ENCODE measurements at places on chromosomes 4 and X.
A peak's percentile ranks its signal among the peaks of the same experiment; 100 is the strongest.

- no peak for DNase-seq
Measured at GRCh38 chrX:155718972-155719586, 106.3 kb upstream of the TMLHE start.

DNA sequence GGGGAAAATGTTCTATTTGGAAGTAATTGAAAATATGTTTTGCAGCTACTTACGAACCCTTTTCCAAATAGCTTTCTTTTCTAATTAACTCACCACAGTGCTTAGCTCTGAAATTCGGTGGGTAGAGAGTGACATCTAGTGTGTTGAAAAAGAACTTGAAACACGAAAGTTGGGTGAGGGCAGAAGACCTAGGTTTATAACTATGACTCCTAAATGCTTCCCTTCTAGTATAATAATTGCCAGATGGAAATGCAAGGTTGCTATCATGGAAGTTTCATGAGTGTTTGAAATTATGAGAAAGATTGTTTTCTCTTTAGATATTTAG, 77.3 kb upstream of the NOCT start:
- DNase-seq = no peak

DNA sequence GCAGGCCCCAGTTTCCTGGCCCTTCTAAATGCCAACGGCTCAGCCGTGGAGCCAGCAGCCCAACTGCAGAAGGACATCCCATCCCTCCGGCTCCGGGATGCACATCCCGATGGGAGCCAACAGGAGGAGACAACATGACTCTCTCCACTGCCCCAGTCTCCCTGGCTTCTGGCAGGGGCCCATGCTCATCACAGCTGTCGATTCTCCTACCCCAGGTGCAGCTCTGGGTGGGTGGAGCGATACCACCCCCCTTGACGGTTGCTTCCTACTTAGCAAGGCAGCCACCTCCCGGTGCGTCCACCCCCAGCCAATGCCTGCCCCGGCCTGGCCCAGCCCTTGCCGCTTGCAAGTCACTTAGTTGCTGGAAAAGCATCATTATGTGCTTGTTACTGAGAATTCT, 19.5 kb downstream of the ZNF275 start:
- no peak for DNase-seq

GRCh38 chr4:114163051-114163450, 183.6 kb upstream of the ARSJ start:
- no peak for DNase-seq

DNA sequence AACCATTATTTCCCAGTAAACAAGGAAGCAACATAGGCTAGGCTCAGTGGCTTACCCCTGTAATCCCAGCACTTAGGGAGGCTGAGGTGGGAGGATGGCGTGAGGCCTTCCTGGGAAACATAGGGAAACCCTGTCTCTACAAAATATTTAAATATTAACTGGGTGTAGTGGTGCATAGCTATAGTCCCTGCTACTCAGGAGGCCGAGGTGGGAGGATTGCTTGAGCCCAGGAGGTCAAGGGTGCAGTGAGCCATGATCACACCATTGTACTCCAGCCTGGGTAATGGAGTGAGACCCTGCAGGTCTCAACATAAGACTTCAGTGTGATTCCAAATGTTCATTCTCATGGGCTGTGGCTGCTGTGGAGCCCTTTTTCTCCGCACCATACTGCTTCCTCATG, 34.9 kb downstream of the FHDC1 start:
- no peak for DNase-seq

DNA sequence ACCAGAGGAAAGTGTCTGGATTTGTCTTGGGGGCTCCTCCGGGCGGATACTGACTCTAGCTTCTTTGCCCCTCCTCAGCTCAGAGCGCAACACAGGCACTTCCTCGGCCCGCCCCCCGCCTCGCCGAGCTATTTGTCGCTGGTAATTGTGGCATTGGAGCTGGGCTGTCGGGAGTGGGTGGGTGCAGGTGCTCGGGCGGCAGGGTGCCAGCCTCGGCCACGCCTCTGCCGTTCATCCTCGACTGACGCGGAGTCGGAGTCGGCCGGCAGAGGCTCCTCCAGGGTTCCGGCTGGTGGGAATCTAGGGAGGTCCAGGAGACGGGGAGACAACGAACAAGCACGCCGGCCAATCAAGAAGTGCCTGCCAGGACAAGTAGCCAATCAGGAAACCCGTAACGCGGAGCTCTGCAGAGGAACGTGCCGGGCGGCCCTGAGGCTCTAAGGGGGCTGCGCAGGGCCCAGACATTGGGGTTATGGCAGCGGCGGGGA, 3.9 kb upstream of the SYN1 start:
- DNase-seq = peak; percentile 64

GRCh38 chrX:118115953-118116712, 477 bp downstream of the KLHL13 start:
- peak; percentile 20 for DNase-seq

- no peak for DNase-seq
Measured at GRCh38 chr4:168999809-169000208, 10.2 kb downstream of the CBR4 start.

DNA sequence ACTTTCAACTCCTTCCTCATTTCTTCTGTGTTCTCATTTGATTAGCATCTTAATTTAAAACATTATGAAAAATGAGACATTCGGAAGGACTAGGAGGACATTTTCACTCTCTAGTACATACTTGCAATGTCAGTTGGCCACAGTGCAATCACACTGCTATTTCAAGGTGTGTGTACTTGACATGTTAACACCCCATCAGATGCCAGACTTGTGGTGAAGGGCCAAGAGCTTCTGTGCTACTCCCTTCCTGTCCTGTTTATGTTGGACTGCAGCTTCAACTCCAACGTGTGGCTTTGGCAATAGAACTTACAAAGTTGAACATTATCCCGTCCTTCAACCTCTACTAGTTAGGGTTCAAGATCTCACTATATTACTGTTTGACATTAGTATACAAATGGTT, 221.0 kb downstream of the PALLD start:
- no peak for DNase-seq

- DNase-seq = peak; percentile 26
Measured at GRCh38 chrX:46485897-46486296, 59.3 kb downstream of the ZNF674 start.

GRCh38 chr4:8109406-8110065, 49.1 kb downstream of the ABLIM2 start:
- DNase-seq = no peak

GRCh38 chr4:40536032-40536431, 93.6 kb downstream of the RBM47 start:
- no peak for DNase-seq

- DNase-seq = no peak
Measured at GRCh38 chr4:94947681-94948108, 189.9 kb downstream of the BMPR1B start.

DNA sequence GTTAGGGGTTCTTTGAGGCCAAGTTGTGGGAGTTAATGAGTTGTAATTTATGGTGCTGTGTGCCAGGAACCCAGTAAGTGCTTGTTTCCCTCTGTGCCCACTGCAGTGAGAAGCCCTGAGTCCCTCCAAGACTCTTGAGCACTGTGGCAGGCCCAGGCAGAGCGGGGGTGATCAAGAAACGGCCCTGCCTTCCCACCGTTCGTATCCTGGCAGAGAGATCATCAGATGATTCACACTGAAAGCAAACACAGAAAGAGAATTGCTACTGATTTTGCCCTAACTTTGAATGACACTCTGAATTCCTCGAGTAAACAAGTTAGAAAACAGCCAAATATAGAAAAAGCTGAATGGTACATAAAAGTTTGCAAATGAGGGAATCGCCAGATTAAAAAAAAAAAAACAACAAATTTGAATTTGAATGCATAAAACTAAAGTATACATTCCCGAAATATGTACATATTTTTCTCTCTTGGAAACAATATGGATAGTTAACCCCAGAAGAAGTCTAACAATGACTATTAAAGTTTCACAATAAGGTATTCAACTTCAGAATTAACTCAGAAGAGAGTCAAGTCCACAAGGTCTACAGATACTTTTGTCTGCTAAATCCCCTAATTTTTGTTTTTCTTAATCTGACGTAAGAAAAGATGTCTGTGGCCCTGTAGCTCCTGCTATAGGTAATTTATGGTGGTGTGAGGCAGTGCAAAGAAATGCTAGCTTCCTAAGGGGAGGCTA, 71.8 kb downstream of the AFAP1 start:
- DNase-seq = no peak

GRCh38 chr4:46016306-46016705, 107.5 kb downstream of the GABRG1 start:
- no peak for DNase-seq

DNA sequence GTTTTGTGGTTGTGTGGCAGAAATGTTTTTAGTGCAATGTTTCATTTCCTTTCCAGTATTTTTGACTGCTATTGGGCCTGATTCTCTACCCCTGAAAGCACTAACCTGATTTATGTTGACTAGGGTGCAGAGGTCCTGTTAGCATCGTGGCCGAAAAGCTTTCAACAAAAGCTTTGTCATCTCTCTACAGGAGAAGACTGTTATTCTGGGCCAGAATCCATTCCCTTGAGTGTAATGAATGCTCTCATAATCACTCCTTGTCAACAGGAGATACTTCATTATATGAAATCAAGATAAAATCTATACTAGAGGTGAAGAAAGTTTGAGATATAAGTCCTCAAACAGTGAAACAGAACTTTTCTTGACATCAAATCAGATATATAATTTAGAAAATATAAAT, 195.5 kb downstream of the ZNF330 start:
- no peak for DNase-seq

DNA sequence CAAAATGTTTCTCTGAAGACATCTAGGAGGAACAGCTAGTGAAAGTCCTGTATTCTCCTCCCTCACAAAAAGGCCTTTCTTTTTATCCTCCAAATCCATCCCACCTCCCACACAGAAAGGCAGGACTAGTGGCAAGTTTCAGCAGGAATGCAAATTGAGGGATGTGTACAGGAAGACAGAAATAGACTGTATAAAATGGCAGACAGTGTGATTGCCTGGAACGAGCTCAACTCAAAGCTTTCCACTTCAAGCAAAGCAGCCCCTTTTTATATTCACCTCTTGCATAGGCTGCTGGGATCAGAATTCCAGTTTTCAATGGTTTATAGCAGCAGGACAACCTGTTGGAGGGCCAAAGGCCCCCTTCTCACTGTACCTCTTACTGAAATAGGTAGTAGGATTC, 57.5 kb downstream of the DCX start:
- no peak for DNase-seq

DNA sequence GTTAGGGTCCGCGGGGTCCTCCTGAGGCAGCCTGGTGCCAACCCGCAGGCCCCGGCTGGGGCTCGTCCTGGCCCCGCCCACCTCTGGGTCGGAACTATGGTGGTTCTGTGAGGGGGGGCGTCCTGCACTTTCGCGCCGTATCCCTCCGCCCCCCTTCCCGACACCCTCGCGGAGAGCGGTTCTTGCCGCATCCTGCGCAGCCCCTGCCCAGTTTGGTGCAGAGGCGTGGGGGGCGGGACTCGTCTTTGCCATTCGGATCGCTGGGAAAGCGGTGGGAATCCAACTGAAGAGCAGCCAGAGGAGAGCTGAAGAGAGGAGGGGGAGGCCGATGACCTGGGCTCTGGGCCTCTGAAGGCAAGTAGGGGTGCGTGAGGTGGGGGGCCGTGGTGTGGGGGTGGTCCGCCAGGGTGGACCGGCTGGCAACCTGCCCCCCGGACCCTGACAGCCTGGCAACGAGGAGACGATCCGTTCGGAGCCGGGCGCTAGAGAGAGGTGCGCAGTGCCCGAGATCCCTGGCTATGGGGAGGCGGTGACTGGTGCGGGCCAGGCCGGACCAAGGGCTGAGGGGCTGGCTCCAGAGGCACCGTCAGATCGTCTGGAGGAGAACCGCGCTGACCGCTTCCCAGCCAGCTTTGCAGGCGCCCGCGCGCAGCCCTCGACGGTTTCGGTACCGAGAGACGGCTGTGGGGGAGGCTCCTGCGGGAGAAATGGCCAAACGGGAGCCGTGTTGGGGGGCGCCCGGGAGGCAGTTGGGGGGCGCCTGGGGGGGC, at the start of gene GPRASP1:
TSS of gene GPRASP1 (plus strand) at position 242 of the 770 bp plus-strand sequence. CDS start 2,431 bp downstream, outside the sequence.
- DNase-seq = peak; percentile 55

- DNase-seq = no peak
Measured at GRCh38 chrX:129955682-129956081, 26.8 kb upstream of the BCORL1 start.

DNA sequence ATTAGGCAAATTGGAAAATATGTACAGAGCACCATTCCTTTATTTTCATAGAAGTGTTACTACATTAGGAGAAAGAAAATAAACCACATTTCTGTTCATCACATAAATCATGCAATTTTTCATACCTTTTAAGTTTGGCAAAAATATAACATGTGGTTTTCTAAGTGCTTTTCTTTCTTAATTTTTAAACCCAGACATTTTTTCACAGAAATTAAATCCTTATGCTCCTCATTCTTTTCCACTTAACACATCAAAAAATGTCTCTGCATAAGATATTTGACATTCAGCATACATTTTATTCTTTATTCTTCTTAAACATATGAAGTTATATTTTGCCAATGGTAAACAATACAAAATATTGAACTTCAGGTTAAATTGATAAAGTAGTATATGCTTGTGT, 826.6 kb upstream of the SLIT2 start:
- no peak for DNase-seq

DNA sequence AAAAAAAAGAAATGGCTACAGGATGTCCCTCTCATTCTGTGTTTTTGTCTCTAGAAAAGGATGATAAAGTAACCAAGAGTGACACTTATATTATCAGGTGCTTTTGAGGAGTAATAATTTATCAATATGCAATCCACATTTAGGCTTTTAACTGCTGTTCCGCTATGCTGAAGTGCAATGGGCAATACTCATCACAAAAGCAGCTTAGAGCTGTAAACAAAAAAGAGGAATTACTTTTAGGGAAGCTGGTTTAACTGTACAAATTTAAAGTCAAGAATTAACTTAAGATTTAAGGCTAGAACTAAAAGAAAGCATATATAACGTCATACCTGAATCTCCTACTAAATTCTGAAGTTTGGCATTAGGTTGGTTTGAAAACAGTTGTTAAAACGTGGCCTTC, 93.5 kb upstream of the DDX3X start:
- no peak for DNase-seq

- no peak for DNase-seq
Measured at GRCh38 chr4:179768996-179769395, 2326.8 kb upstream of the AGA start.

DNA sequence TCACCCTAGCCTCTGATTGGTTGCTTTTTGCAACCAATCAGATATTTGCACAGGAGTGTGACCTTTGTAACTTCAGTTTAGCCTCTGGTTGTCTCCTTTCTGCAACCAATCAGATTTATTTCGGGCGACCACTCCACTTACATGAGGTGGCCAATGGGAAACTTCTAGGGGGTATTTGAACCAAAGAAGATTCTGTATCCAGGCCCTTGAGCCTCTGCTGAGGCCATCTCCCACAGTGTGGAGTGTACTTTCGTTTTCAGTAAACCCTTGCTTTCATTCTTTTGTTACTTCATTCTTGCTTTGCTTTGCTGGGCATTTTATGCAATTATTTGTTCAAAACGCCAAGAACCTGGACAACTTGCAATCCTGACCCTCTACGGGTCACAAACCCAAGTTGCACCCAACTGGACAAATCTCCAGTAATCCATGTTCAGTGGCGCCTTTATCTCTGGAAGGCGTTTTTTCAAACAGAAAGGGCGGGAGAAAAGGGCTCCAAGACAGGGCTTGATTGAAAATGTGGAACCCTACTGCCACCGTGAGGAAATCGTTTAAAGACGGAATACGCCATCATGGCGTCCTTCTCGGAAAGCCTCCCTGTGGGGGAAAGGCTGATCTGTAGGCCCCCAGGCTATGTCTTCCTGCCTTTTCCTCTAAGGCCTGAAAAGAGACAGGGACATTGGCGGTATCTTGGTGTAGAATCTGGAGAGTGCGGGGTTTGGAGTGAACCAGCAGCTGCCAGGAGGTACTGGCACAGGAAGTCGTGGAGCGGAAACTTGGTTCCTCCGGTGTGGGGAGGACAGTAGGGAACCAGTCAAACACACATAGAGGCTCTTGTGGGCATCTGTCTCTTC, 184.6 kb downstream of the OR13H1 start:
- no peak for DNase-seq

GRCh38 chrX:111431001-111431400, 19.0 kb upstream of the DCX start:
- no peak for DNase-seq

Data from activated naive CD4-positive, alpha-beta T cell treated with anti-CD3 and anti-CD28 coated beads, Interleukin-2, amount 10 ng/mL, durations not matched to agents 7 days and 5 days (primary cell).